ENCODE measurements at places on chromosomes 3 and 15.
A peak's percentile ranks its signal among the peaks of the same experiment; 100 is the strongest.

DNA sequence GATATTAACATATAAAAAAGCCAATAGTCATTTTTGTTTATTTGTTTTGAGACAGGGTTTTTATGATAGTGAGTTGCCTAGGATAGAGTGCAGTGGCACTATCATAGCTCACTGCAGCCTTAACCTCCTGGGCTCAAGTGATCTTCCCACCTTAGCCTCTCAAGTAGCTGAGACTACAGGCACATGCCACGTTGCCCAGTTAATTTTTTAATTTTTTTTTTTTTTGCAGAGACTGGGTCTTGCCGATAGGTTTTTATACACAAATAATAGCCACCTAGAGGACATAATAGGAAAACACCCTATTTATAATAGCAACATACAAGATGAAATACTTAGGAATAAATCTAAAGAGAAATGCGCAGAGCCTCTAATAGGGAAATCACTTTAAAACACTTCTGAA lies 13.3 kb downstream of the EIF3J start:
- no peak for DNase-seq

DNA sequence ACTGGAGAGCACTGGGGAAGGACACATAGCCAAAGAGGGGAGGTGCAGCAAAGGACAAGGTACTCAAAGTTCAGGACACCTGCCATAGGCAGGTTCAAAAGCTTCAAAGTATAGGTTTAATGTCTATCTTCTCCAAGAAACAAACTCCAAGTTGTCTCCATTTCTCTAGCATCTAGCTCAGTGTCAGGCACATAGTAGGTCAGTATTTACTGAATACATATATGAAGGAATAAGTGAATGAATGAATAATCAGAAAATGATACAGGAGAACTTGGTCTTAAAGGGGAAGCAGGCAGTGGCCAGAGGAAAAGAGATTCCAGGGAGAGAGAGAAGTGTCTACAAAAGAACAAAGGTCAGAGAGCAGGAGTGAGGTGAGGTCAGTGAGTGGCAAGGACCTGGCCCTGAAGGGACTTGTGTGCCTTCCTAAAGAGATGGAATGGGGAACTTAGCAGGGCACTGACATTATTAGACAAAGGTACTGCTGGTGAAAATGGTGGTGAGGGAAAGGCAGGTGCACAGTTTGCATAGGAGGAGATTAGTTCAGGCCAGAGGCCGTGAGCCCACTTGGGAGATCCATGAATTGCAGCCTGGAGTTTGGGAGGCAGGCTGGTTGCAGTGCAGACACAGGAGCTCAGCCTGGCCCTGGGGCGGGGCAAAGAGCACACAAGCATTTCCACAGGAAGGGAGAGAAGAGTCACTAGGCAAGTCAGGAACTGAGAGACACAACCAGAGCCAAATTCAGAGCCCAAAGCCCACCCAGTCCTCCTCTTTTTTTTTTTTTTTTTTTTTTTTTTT lies 21.4 kb downstream of the TBC1D2B start:
- DNase-seq = no peak

- no peak for DNase-seq
Observed at GRCh38 chr3:96779810-96780209, 34.6 kb upstream of the EPHA6 start.

DNA sequence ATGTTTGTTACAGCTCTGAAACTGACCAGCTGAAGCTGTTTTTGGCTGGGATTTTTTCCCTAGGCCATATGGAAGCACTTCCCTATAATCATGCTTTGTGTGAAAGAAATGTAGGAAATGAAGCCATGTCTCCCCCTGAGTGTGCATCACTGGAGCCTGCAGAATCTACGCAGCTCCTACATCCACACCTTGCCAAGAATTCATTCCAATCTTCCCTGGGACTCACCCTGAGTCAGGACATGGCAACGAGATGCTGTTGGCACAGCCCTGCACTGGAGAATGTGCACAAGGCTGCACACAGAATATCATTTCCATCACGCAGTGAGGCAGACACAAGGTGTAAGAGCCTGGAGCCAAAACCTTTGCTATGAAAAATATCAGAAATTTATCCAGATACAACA lies 189.5 kb downstream of the ADAMTSL3 start:
- DNase-seq = no peak

DNA sequence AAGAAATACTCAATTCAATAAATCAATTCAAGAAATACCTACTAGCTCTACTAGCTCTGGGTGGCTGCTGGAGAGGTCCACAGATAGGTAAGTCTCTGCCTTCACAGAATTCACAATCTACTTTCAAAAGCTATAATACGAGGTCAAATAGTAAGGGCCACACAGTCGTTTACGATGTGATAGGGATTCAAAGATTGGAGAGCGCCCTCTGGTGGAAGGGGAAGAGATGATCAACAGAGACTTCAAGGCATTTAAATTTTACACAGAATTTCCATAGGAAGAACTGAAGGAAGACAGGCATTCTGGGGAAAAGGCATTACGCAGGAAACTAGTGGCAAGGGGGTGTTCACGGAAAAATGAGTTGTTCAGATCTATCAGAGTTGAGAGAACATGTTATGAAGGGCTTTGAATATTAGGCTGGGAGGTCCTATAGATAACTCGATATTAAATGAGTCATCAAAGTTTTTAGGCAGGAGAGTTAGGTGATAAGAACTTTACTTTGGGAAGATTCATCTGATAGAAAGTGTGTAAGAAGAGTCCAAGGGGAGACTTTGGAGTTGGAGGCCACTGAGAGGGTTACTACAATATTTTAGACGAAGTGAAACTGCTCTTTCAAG lies 128.8 kb downstream of the FRMD5 start:
- DNase-seq = peak; percentile 1

DNA sequence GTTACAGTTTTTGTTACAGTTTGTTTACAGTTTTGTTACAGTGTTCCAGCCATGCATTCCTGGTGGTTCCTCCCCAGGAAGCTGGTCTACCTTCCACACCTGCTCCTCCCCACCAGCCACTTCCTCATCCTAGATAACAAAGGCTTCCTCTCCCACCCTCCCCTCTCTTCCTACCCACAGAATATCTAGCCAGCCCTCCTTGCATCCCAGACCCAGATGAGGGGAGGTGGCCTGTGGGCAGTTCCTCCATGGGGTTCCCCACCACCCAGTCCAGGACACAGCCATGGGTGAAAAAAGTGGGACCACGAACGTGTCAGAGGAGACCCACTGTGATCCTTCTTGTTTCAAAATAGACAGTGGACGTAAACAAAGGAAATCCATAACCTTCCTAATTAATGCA lies 122.8 kb upstream of the ABHD17C start:
- no peak for DNase-seq

GRCh38 chr3:71372911-71373637 lies 210.5 kb downstream of the FOXP1 start:
- peak; percentile 45 for DNase-seq

DNA sequence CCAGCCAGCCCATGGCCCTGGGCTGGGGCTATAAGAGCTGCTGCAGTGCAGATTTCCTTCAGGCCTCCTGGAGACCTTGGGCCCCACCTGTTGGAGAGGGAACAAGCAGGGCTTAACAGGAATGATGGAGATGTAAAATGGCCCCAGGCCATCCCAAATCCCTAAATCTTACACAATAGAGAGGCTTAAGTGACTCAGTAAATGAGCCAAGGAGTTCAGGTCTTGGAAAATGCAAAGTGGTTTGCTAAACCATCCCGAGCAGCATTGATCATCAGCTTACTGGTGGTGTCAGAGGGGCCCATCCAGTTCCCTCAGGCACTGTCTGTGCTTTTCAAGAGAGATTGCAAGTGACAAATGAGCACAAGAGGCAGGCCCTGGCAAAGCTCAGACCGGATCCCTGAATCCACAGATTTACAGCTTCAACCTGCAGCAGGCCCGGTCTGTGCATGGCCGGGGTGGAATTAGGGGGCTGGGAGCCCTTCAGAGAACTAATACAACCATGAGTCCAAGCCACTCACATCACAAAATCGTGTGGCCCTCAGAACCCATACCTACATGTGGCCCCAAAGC lies 325.4 kb downstream of the UACA start:
- no peak for DNase-seq

DNA sequence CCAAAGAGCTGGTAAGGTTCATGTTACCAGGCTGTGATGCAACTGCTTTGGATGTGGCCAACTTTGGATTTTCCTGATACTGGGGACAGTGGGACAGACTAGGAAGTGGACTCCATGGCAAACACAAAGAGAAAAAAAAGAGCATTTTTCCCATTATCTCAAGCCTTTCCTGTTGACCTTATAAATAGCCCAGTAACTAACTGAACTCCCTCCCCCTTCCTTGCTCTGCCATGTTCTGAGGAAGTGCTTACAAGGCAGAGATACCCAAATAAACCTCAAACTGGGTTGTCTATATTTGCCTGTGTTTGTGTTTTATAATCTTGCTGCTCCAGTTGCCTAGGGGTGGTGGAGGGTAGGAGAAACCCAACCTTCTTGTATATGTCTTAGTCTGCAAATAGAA lies 27.3 kb upstream of the SLC9A9 start:
- DNase-seq = no peak

- no peak for DNase-seq
Observed at GRCh38 chr3:53269888-53270880, 14.4 kb upstream of the TKT start.

DNA sequence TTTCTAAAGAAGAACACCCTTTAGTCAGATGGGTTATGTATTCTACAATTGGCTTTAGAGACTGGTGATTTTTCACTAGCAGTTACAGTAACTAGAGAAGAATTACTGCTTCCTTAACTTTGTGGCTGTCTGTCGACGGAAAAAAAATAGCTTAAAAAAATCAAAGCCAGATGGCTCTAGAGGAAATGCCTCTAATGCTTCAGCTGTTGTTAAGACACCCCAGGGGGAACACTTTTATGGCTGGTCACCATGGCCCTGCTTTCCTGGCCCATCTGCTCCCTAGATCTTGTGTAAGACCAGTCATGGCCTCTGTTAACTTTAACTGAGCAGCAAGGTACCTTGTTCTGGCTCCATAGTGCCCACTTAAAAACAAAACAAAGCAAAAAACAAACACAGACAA lies 198.6 kb upstream of the PLSCR5 start:
- DNase-seq = no peak

GRCh38 chr15:78307976-78308375 lies 8.6 kb upstream of the SKIC8 start:
- no peak for DNase-seq

- DNase-seq = no peak
Observed at GRCh38 chr3:72036899-72037298, 252.0 kb upstream of the PROK2 start.

GRCh38 chr15:49278751-49279150 lies 108.7 kb downstream of the GALK2 start:
- DNase-seq = no peak

GRCh38 chr3:53478921-53479664 lies 15.3 kb upstream of the CACNA1D start:
- no peak for DNase-seq

GRCh38 chr3:108328821-108329486 lies 32.6 kb downstream of the HHLA2 start:
- DNase-seq = no peak
